Fibroblast of lung (primary cell): ENCODE measurements at places on chromosomes 16 and 17.

DNA sequence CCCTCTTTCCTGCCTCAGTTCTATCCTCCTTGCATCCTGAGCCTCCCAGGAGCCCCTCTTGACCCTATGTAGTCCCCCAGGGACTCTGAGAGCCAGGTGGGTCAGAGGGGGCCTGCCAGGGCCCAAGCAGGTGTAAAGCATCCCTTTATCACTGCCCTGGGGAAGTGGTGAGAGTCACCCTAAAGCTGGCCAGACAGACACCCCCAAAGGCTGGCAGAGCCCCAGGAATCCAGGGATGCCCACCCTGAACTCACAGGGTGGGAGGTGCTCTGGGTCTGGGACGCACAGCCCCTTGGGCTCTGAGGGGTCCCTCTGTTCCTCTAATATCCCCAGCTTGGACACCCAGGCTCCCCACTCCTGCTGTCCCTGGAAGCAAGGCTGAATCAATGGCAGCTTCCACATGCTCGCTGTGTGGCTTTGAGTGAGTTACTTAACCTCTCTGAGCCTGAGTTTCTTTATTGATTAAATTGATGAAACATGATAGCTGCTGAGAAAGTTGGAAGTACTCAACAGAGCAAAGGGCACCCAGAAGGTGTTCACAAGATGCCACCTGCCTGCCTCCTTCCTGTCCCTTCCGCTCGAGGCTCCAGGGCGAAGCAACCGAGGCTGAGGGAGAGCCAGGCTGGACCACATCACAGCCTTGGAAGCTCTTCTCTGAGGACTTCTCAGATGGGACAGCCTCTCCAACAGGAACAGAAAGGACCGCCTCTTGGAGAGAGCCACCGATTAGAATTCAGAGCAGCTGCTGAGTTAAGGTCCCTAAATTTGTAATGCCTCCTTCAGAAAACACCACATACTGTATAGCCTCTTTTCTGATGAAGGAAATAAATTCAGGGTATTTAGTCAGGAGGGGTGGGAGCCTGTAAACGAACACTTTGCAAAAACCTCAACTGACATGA, 67.1 kb upstream of the DOC2B start:
- DNase-seq = no peak

DNA sequence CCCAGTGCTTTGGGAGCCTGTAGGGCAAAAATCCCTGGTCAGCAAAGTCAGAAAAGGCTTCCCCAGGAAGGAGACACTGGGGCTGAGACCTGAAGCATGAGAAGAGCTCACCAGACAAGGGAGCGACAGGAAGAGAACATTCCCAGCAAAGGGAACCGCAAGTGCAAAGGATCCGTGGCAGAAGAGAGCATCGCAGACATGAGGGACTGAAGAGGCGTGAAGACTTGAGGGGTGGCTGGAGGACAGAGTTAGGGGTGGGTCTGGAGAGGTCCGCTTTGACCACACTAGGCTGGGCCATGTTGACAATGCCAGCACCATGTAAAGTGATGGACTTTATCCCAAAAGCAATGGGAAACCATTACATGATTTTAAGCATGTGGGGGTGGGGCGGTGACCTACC, 128.1 kb upstream of the IRX3 start:
- DNase-seq = no peak

- DNase-seq = no peak
These were observed 55.8 kb upstream of the GSE1 start for GRCh38 chr16:85557083-85557970.

- no peak for DNase-seq
These were observed 24.1 kb upstream of the IL21R start for GRCh38 chr16:27377666-27378485.

GRCh38 chr16:17058471-17058870, 412.3 kb downstream of the XYLT1 start:
- no peak for DNase-seq

- no peak for DNase-seq
These were observed 17.9 kb downstream of the TANGO6 start for GRCh38 chr16:68860978-68861892.

DNA sequence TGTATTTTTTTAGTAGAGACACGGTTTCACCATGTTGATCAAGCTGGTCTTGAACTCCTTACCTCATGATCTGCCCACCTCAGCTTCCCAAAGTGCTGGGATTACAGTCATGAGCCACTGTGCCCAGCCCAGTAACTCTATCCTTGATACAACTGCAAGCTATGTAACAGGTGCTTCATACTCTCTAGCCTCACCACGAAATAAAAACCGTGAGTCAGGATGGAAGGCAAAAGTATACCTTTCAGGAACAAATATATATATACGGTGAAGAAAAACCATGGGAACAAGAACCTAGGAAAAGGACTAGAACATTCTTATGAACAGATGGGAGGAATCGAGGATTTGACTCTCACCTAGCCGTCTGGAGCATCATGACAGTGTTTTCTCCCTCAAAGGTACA, 9.6 kb upstream of the FBF1 start:
- no peak for DNase-seq

DNA sequence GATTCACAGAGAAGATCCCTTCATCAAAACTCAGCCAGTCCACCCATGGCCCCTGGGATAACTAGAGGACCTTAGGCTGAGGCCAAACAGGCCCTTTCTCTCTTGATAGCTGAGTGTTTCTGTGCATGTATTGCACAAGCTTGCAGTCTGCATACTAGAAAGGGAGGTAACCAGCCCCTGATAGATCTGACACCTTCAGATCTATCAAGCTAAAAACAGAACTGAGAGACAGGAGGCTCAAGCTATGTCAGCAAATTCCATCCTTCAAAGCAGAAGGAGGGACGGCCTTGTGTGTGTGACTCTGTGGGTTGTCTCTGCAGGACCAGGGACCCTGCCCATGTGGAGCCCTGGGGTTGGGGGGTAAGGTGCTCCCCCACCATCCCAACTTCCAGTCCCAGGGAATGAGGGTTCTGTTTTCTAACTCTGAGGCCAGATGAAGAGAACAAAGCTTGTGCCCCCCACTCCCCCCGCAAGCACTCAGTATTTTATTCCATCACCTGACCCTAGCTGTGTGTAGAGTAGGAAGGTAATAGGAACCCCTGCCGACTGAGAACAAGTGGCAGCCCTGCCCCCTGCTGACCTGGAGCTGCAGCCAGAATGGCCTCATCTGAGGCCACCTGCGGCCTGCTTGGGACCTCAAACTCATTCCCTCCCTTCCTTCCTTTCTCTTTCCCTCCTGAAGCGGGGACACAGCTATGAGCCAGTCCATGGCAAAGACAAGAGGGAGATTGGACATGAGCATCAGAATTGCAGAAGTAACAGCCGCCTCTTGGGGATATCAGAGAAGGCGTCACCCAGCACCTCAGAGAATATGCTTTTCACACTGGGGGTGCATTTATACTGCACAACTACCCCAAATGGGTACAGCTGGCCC, 63.8 kb downstream of the SMPD3 start:
- no peak for DNase-seq

DNA sequence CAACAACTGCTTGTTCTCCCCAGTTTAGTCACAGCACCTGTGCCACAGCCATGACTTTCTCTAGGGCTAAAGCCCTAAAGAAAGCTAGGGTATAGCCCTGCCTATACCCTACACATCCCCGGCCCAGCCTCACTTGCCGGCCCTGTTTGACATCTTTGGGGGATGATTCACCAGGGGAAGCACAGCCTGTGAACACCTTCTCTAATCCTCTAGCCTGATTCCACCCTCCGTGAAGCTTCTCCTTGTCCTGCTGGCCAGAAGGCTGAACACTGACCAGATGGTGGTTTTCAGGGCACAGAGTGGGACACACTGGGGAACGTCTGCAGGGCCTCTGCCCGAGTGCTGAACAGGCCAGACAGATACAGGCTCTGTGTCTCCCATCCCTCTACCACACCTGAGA, 6.0 kb downstream of the CLEC16A start:
- no peak for DNase-seq

- DNase-seq = no peak
These were observed 43.8 kb downstream of the TBCD start for GRCh38 chr17:82795615-82796014.

DNA sequence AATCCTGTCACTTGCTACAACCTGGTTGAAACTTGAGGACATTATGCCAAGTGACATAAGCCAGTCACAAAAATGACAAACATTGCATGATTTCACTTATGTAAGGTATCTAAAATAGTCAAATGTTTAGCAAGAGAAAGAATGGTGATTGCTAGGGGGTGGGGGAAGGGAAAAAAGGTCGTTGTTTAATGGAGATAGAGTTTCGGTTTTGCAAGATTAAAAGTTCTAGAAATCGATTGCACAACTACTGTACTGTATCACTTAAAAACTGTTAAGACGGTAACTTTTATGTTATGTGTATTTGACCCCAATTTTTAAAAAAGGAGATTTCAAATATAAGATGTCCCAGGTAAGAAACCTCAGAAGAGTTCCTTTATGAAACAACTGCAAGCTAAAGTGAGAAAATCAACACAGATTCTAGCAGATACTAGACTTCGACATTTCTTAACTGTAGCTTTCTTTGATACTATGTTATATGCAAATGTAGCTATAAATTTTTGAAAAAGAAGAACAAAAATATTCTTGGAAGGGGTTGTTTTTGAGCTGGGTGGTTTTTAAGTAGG, 5.9 kb downstream of the MEOX1 start:
- no peak for DNase-seq

GRCh38 chr16:4373909-4374742, 2.5 kb downstream of the VASN start:
- DNase-seq = peak; percentile 97

DNA sequence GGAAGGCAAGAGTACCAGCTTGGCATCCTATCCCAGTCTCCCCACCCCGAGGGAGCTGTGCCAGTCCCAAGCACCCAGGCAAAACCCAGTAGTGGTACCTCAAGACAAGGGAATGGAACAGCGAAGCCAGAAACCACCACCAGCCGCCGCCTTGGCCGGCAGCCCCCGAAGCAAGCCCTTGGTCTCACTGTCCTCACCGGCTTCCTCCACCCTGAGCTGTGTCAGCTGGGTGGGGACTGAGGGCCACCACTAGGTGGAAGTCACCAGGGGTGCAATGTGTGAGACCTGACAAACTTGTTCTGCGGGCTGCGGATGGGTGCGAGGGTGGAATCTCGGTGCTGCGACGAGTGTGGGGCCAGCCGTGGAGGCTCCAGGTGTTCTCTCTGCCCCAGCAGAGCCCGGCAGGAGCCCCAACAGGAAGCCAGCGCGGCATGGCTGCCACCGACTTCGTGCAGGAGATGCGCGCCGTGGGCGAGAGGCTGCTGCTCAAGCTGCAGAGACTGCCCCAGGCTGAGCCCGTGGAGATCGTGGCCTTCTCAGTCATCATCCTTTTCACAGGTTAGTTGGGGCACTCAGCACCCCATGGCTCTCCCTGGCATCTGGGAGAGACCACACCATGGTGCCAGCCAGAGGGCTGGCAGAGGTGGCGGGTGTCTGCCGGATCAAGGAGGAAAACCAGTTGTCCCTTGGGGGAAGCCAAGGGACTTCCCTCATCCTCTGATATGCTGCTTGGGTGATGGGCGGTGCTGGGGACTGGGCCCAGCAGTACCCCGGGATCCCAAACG, 6.7 kb downstream of the SMIM5 start:
- DNase-seq = no peak

DNA sequence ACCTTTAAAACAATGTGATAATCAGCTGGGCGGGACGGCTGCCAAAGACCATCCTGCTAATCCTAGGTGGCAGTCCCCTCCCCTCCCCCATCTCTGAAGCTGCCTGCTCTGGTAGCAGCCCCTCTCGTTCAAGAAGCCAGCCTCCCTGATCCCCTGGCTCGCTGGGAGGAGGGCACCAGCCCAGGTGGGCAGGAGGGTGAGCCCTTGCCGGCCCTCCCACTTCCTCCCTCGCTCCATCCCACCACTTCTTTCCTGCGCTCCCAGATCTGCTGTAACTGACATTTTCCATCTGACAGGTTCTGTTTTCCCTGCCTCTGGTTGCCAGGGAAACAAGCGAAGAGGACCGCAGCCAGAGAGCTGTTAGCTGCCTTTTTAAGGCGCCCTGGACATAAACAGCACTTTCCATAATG, 155.7 kb upstream of the TNRC6C start:
- DNase-seq = peak; percentile 44

- DNase-seq = no peak
These were observed 28.7 kb upstream of the GAS7 start for GRCh38 chr17:10226930-10227695.

DNA sequence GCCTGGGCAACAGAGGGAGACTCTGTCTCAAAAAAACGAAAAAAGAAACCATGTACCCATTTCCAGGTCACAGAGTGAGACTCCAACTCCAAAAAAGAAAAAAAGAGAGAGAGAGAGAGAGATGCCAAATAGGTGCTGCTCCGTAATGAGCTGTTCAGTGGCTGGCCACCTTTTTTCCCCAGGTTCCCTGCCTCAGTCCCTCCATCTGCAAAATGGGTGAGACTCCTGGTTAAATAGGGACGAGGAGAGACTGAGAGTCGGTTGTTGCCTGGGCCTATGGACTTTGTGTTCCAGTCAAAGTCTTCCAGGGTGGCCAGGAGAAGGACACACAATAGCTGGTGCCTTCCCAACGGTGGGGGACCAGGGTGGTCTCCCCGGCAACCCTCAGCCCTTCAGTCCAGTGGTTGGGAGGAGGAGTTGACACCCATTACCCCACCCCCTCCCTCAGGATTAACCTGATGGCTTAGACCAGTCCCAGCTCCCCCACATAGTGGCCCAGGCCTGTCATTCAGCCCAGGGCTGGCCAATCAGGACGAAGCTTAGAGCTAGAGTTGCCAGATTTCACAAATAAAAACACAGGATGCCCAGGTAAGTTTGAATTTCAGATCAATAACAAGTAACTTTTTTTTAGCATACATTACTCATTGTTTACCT, 258.2 kb downstream of the PARN start:
- no peak for DNase-seq

- no peak for DNase-seq
These were observed 32.3 kb upstream of the GOSR2 start for GRCh38 chr17:46890638-46891037.

GRCh38 chr16:72092832-72093447, 480 bp downstream of the TXNL4B start:
- peak; percentile 79 for DNase-seq

- peak; percentile 44 for DNase-seq
These were observed 18.6 kb downstream of the FLOT2 start for GRCh38 chr17:28878981-28879380.

GRCh38 chr17:62656446-62656845, 29.0 kb downstream of the MRC2 start:
- no peak for DNase-seq

DNA sequence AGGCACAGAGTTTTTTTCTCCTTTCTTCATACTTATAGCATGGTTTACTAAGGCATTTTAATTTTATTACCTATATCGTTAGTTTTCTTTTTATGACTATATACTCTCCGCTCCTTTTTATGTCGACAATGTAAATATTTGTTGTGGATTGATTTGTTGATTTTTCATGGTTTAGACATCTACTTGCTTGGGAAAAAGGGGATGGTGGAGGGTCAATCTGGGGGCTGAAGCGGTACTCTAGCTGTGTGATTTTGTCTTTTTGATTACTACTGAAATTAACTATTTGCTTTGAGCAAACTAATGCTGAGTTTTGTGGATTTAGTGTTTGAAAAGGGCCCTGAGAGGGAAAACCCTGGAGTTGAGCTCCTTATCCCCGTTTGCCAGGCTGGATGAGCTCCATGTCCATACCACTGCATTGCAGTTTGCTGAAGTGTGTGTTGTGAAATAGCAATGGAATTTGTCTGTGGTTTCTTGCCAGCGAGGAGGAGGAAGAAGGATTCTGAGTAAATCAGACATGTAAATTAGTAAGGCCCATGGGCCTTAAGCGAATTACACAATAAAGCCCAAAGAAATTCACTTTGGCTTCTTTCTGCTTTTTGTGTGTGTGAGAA, 72.0 kb downstream of the FTO start:
- peak; percentile 97 for DNase-seq

GRCh38 chr16:64089697-64090096, 1032.2 kb downstream of the CDH11 start:
- peak; percentile 36 for DNase-seq
